ENCODE measurements at places on chromosomes 3 and 15. TPM values are rescaled to one million over a fixed set of nuclear protein-coding genes. Genes with fewer than 3 reads are reported as not detected.

DNA sequence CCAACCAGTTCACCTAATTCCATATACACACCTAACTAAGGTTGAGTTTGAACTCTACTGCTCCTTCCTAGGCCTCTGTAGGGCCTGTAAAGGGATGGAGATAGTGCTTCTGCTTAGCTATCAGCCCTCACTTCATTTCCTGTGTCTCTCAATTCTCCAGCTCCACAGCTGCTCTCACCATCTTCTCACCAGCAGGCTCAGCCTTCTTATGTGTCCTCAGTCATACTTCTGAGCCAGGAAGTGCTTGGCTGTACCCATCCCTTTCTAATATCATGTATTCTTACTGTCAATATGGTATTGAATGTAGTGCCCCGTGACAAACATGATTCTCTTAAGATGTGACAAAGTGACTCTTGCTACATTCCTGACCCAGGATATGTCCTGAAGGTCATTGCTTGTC, 116.9 kb downstream of the SLC9A9 start:
- H3K4me1 ChIP-seq = peaks cover 9% of the 10 kb centered on the region
- DNase-seq = no peak
- no peak overlapping the region for H3K27ac ChIP-seq

GRCh38 chr15:99335508-99335907, 84.2 kb downstream of the LRRC28 start:
- H3K36me3 ChIP-seq = peaks cover 9% of the 10 kb centered on the region
- no peak overlapping the region for H3K27ac ChIP-seq

GRCh38 chr3:3772920-3773319, 26.3 kb upstream of the LRRN1 start:
- H3K27me3 ChIP-seq = no peaks in the 10 kb centered on the region
- peaks cover 3% of the 10 kb centered on the region for H3K4me1 ChIP-seq
- no peak overlapping the region for H3K27ac ChIP-seq
- H3K36me3 ChIP-seq = no peaks in the 10 kb centered on the region
- no peak overlapping the region for H3K4me3 ChIP-seq

Gene CIB2
- 0.63 TPM for total RNA-seq

Gene PCSK6
- total RNA-seq = 1.9 TPM

GRCh38 chr15:45702041-45702440, 67.2 kb downstream of the SQOR start:
- no peaks in the 10 kb centered on the region for H3K36me3 ChIP-seq
- no peaks in the 10 kb centered on the region for H3K27me3 ChIP-seq
- no peak overlapping the region for H3K4me3 ChIP-seq
- no peak for DNase-seq
- H3K4me1 ChIP-seq = peaks cover 16% of the 10 kb centered on the region

- H3K36me3 ChIP-seq = peaks cover 6% of the 10 kb centered on the region
- peaks cover 6% of the 10 kb centered on the region for H3K4me1 ChIP-seq
- DNase-seq = no peak
- no peak overlapping the region for H3K27ac ChIP-seq
- H3K27me3 ChIP-seq = peaks cover 54% of the 10 kb centered on the region
- H3K4me3 ChIP-seq = peak overlapping the region; percentile 19
Observed at GRCh38 chr3:15180042-15180611, 25.9 kb upstream of the CAPN7 start.

Gene GRAMD2A
- not detected for total RNA-seq

DNA sequence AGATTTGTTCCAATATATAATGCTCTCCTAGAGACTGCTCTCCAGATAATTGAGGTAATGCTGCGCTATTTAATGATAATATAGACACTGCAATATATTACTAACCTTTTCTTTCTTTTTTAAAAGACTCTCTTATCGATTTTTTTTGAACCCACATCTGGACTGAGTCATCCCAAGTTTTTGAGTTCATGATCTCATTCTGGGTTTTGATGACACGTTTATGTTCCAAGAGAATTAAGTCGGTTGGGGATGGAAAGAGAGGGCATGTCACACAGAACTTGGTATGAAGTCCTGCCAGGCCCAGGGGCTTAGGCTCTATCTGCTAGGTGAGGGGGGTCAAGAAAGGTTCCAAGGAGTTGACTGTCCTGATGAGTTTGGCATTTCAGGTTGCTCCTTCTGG, 431.1 kb downstream of the MFSD1 start:
- no peaks in the 10 kb centered on the region for H3K36me3 ChIP-seq
- H3K27ac ChIP-seq = no peak overlapping the region
- H3K27me3 ChIP-seq = peaks cover 14% of the 10 kb centered on the region
- no peak overlapping the region for H3K4me3 ChIP-seq

Gene ZPLD1
- total RNA-seq = not detected

GRCh38 chr3:94928921-94929320, 866.1 kb downstream of the NSUN3 start:
- H3K4me1 ChIP-seq = no peaks in the 10 kb centered on the region
- H3K4me3 ChIP-seq = no peak overlapping the region
- H3K36me3 ChIP-seq = no peaks in the 10 kb centered on the region
- DNase-seq = no peak
- H3K27me3 ChIP-seq = no peaks in the 10 kb centered on the region
- H3K27ac ChIP-seq = no peak overlapping the region

DNA sequence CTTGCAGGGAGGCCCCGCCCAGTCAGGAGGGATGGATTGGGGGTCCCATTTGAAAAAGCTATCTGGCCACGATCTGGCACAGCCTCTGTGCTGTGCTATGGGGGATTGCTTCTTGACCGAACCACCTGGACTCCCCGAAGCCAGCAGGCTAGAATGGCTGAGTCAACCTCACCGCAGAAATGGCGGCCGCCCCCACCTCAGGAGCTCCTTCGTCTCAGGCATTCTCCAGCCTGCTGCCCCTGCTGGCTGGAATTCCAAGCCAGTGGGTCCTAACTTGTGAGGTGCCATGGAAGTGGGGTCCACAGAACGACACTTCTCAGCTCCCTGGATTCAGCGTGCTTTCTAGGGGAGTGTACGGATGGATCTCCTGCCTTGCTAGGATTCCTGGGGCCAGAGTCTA, 180.5 kb upstream of the TRIM42 start:
- H3K27ac ChIP-seq = no peak overlapping the region
- H3K4me3 ChIP-seq = no peak overlapping the region
- no peaks in the 10 kb centered on the region for H3K27me3 ChIP-seq
- no peak for DNase-seq
- no peaks in the 10 kb centered on the region for H3K4me1 ChIP-seq

Gene OR5K2
- not detected for total RNA-seq

Gene MINAR1
- total RNA-seq = 0.40 TPM

Gene VGLL4
- 20.2 TPM for total RNA-seq

DNA sequence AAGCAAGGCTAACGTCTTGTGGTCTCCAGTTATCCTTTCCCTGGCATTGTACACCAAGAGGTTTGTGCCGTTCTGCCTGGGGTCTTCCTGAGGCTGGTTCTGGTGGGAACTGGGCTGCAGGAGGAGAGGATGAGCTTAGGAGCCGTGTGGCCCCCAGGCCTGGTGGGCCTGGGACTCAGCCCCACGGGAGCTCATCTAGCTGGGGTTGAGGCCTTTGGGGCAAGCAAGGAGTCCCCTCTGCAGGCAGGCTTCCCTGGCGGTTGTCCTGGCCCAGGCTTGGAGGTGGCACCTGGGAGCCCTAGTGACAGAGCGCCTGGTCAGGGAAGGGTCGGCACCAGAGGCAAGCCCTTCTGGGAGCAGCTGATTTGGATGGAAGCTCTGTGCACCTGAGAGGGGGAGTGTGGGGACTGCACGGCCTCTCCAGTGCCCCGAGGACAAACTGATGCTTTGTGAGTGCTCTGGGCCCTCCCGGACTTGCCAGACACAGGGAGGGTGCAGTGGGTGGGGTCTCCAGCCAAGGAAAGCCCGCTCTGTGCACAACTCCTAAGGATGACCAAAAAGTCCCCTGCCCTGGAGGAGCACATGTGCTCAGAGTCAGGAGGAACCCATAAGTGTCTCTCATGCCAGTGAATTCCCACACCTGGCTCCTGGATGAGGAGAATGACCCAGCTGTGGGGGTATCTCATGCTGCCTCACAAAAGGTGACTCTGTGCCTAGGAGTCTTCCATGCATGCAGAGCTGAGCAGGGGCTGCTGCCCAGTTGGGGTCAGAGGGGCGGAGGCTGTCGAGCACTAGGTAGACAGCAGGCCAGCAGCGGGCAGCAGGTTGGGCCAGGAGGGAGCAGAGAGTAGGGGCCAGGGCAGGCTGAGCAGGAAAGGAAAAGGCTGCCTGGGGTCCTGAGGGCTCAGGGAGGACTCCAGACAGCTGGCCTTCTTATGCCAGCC, 2.7 kb downstream of the PAK6 start:
- no peak overlapping the region for H3K4me3 ChIP-seq
- H3K36me3 ChIP-seq = peaks cover 6% of the 10 kb centered on the region
- H3K27ac ChIP-seq = no peak overlapping the region
- H3K4me1 ChIP-seq = peaks cover 9% of the 10 kb centered on the region

DNA sequence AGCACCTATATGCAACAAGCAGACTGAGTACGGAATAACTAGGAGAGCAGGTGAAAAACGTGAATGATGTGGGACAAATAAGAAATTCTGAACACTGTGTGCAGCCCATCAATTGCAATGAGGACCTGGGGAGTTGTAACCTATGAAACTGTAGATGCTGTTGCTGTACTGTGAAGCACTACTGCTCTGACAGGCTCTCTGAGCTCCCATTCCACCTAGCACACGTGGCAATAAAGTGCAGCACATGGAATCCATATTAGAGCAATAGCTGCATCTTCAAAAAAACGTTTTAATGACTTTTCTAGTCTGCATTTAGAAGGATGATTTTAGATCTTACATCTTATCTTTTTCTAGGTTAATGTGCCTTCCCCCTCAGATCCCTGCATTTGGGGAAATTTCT, 748.7 kb upstream of the GOLIM4 start:
- no peaks in the 10 kb centered on the region for H3K4me1 ChIP-seq
- peaks cover 5% of the 10 kb centered on the region for H3K27me3 ChIP-seq
- no peaks in the 10 kb centered on the region for H3K36me3 ChIP-seq
- no peak overlapping the region for H3K27ac ChIP-seq

Gene QTRT2
- 42.1 TPM for total RNA-seq

GRCh38 chr3:113084777-113085176, 94.0 kb downstream of the GTPBP8 start:
- H3K4me3 ChIP-seq = no peak overlapping the region
- no peak for DNase-seq
- H3K27ac ChIP-seq = no peak overlapping the region
- no peaks in the 10 kb centered on the region for H3K27me3 ChIP-seq
- H3K36me3 ChIP-seq = peaks cover 6% of the 10 kb centered on the region
- peaks cover 2% of the 10 kb centered on the region for H3K4me1 ChIP-seq

Gene TMEM108
- total RNA-seq = 0.29 TPM

- H3K4me3 ChIP-seq = peak overlapping the region; percentile 41
- DNase-seq = no peak
- H3K27ac ChIP-seq = peak overlapping the region; percentile 82
Observed at GRCh38 chr15:41917767-41918430, 24.0 kb upstream of the SPTBN5 start.

- no peaks in the 10 kb centered on the region for H3K27me3 ChIP-seq
- H3K4me3 ChIP-seq = no peak overlapping the region
- peaks cover under 1% of the 10 kb centered on the region for H3K36me3 ChIP-seq
- peaks cover 2% of the 10 kb centered on the region for H3K4me1 ChIP-seq
- no peak for DNase-seq
- no peak overlapping the region for H3K27ac ChIP-seq
Observed at GRCh38 chr3:177673112-177673914, 476.0 kb upstream of the TBL1XR1 start.

GRCh38 chr3:48595526-48596121, 495 bp upstream of the COL7A1 start:
- no peak overlapping the region for H3K4me3 ChIP-seq
- peaks cover 14% of the 10 kb centered on the region for H3K4me1 ChIP-seq
- peaks cover 35% of the 10 kb centered on the region for H3K27me3 ChIP-seq
- H3K36me3 ChIP-seq = peaks cover 4% of the 10 kb centered on the region
- peak overlapping the region; percentile 19 for H3K27ac ChIP-seq

- peaks cover 5% of the 10 kb centered on the region for H3K4me1 ChIP-seq
- H3K36me3 ChIP-seq = no peaks in the 10 kb centered on the region
- H3K4me3 ChIP-seq = no peak overlapping the region
- no peak overlapping the region for H3K27ac ChIP-seq
- no peak for DNase-seq
Observed at GRCh38 chr15:34647569-34648293, 64.3 kb upstream of the GOLGA8B start.

- no peak overlapping the region for H3K4me3 ChIP-seq
- no peak overlapping the region for H3K27ac ChIP-seq
- H3K27me3 ChIP-seq = no peaks in the 10 kb centered on the region
- no peak for DNase-seq
- no peaks in the 10 kb centered on the region for H3K4me1 ChIP-seq
- no peaks in the 10 kb centered on the region for H3K36me3 ChIP-seq
Observed at GRCh38 chr3:61913701-61914100, 352.3 kb downstream of the PTPRG start.

- H3K36me3 ChIP-seq = no peaks in the 10 kb centered on the region
- no peak for DNase-seq
- peak overlapping the region; percentile 19 for H3K27ac ChIP-seq
- H3K27me3 ChIP-seq = no peaks in the 10 kb centered on the region
- peaks cover 2% of the 10 kb centered on the region for H3K4me1 ChIP-seq
- H3K4me3 ChIP-seq = no peak overlapping the region
Observed at GRCh38 chr3:45553469-45553974, 41.0 kb upstream of the LIMD1 start.

All from T-helper 17 cell (primary cell).